NCI-H1694 (cell line): ENCODE measurements at places on chromosomes 1 and 21.

DNA sequence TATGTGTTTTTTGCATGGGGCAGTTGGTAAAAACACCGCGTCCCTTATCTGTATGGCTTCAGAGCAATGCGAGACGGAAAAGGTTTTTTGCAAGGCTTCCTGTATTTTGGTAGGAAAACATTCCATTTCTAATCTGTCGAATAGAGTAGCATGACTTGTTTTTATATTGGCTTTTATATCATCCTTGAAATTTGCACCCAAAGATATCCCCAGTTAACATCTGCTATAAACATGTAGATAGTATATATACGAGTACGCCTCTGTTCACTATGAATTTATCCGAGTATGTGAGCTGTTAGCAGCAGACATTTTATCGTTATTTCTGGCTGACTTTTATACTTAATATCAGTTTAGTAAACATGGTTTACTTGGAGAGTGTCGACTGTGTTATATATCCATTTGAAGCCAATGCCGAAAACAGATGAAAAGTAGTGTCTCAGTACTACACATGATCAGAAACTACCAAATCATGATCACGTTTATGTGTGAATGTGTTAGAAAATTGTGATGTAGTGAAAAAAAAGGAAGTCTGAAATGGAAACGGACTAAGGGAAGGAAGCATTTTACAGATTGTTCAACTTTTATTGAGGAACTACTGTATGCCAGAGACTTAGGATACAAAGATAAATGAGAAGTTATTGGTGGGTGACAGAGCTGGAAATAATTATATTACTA, 1.0 kb downstream of the LEPR start:
- peak; percentile 6 for DNase-seq

GRCh38 chr1:27021354-27022031, 8.8 kb upstream of the TENT5B start:
- DNase-seq = no peak

- no peak for DNase-seq
Measured at GRCh38 chr1:23108918-23109533, 59.6 kb downstream of the LUZP1 start.

- DNase-seq = no peak
Measured at GRCh38 chr1:11790101-11790879, 15.5 kb downstream of the MTHFR start.

DNA sequence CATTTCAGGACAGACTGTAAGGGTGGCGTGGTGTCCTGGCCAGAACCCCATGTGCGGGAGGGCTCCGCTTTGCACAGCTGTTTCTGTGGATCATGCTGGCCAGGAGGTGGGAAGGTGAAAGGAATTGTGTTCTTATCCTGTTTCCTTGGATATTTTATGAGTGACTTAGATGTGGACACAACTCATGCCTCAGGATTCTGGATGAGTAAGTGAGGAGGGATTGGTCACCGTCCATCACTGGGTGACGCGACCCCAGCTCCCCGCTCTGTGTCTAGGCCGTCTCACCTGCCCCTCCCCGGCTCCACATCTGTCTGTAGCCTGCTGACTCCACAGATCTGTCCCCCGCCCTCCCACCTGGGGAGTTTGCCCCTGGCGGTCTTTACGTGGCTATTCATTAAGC, 48.8 kb downstream of the PIK3CD start:
- no peak for DNase-seq

- no peak for DNase-seq
Measured at GRCh38 chr1:247105966-247106365, 1.8 kb upstream of the ZNF669 start.

DNA sequence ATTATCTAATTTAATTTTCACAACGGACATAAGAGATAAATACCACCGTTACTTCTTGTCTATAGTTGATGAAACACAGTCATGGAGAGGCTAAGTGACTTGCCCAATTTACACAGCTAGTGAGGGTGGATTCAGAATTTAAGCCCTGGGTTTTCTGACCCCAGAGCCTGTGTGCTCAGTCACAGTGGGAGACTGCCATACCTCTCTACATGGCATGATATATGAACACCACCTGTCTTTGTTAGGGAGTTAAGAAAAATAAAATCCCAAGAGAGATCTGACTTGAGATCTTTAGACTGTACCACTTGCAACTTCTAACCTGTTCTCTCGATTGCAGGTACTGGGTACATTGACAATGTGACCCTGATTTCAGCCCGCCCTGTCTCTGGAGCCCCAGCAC, 40.3 kb downstream of the LAMC2 start:
- no peak for DNase-seq

- DNase-seq = no peak
Measured at GRCh38 chr1:4089421-4090175, 189.5 kb upstream of the C1orf174 start.

DNA sequence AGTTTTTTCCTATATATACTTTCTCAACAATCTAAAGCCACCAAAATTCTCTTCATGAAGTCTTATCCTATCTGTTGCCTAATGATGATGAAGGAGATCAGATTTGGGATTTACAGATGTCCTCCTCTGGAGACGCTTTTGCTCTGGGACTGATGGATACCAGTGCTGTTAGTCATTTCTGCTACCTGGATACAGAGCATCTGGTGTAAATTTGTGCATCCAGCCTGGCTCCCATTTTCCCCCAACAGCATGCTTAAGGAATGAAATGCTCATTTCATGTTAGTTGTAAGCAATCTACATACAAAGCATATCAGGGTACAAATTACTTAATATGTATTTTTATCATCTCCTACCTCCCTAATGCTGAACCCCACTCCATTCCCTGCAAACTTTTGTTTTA, 57.7 kb downstream of the HNRNPR start:
- DNase-seq = no peak

GRCh38 chr1:171762143-171762563, 19.3 kb upstream of the METTL13 start:
- no peak for DNase-seq

DNA sequence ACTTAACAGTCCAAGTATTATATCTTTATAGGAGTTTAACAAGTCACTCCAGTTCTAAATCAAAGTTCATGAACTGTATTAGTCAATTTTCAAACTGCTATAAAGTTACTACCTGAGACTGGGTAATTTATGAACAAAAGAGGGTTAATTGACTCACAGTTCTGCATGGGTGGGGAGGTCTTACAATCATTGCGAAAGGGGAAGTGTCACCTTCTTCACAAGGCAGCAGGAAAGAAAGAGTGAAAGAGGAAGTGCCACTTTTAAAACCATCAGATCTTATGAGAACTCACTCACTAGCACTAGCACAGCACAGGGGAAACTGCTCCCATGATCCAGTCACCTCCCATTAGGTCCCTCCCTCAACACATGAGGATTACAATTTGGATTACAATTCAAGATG, 70.0 kb downstream of the CLCA4 start:
- no peak for DNase-seq
